Frontal cortex (tissue), 4 donors: ENCODE measurements at places on chromosomes 11 and 22.

DNA sequence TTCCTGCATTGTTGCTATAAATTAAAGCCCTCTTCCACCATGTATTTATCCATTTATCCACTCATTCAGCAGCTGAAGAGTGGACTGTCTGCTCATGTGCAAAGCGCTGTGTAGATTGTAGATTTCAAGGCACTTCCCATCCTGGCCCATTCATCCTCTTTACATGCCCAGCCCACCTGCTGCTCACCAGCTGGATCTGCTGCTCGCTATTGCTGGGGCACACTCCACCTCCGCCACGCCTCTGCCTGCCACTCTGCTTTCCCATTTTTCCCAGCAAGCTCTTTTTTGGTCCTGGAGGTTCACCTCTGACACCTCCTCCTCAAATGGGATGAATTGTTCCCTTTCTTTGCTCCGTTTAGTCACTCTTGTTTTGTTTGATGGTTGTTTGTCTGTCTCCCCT lies 48.3 kb downstream of the CEP164 start:
- no peak for DNase-seq

- DNase-seq = no peak
Measured at GRCh38 chr11:44483919-44484610, 81.4 kb upstream of the CD82 start.

- DNase-seq = no peak
Measured at GRCh38 chr11:83760932-83761331, 474.8 kb upstream of the CCDC90B start.

GRCh38 chr22:37431366-37431765 lies 4.1 kb upstream of the ELFN2 start:
- no peak for DNase-seq

DNA sequence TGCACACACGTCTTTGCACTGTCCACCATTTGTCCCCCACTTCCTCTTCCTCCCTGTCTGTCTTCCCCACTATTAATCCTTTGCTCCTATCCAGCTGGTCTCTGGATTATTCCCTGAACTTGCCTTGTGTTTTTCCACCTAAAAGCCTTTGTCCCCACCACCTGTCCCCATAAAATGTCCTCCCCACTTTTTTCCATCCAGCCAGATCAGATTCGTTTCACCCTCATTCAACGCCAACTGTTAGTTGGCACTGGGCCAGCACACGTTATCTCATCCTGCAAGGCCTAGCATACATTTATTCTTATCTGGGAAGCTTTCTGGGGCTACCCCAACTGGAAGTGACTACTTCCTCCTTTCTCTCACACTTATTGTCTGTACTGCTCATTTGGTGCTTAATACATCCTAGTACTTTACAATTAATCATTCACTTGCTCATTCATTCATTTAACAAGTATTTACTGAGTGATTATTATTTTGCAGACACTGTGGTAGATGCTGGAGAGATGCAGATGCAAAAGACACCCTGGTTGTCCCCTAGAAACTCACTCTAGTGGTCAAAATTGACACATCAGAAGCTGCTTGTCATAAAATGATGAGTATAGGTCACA lies 96.2 kb downstream of the RASSF10 start:
- DNase-seq = no peak

DNA sequence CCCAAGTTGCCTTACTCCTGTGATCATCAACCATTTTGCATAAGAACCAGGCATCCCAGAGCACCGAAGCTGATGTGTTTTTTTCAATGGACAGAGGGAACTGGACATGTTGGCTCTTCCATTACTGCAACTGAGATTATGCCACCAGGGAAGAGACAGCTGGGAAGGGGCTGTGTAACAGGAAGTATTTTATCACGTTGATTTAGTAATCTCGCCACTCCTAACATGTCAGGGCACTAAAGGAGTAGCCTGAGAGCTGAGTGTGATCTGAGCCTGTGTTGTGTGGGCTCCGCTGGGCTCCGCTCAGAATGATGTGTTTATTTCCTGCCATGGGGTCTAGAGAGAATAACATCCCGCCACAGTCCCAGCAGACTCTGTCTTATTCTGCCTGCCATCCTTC lies 165.4 kb downstream of the GRIK4 start:
- no peak for DNase-seq

- peak; percentile 29 for DNase-seq
Measured at GRCh38 chr22:22558972-22559603, at the start of gene PRAME. Gene PRAME, minus strand, starts transcription at chr22:22559265. Its CDS starts 2,433 bp downstream, at chr22:22556832.

- DNase-seq = no peak
Measured at GRCh38 chr11:123231256-123231655, 36.2 kb upstream of the CLMP start.

DNA sequence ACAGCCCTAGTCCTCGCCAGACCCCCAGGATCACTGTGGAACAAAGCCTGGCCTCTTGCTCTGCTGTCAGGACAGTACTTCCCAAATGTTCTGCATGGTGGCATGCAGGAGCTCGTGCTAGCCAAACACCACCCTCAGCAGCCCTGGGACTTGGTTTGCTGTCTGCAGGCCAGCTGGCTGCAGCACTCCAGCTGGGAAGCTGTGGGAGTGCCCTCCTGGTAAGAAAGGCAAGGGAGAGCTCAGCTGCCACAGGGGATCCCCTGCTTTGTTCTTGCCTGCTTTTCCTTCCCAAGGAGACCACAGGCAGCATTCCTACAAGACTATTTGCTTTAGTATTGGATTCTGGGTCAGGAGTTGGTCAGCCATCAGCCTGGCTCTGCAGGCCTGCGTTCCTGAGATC lies 27.9 kb downstream of the TCIRG1 start:
- no peak for DNase-seq

- DNase-seq = no peak
Measured at GRCh38 chr22:37705205-37705604, 8.4 kb downstream of the TRIOBP start.

- DNase-seq = no peak
Measured at GRCh38 chr11:36196411-36196998, 92.7 kb downstream of the COMMD9 start.

DNA sequence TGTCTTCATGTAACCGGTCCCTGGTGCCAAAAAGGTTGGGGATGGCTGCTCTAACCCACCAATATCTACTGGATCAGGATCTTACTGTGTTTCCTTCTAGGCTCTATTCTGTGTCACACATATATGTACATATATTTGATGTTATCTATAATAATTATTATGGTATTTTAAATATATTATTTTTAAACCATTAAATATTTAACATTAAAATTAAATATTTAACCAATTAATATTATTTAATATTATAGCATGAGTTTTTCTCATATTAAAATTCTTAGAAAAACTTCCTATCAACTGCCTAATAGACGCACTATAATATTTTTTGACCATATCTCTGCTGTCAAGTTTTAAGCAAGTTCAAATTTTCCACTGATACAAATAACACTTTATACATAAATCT lies 196.9 kb upstream of the PLET1 start:
- no peak for DNase-seq

DNA sequence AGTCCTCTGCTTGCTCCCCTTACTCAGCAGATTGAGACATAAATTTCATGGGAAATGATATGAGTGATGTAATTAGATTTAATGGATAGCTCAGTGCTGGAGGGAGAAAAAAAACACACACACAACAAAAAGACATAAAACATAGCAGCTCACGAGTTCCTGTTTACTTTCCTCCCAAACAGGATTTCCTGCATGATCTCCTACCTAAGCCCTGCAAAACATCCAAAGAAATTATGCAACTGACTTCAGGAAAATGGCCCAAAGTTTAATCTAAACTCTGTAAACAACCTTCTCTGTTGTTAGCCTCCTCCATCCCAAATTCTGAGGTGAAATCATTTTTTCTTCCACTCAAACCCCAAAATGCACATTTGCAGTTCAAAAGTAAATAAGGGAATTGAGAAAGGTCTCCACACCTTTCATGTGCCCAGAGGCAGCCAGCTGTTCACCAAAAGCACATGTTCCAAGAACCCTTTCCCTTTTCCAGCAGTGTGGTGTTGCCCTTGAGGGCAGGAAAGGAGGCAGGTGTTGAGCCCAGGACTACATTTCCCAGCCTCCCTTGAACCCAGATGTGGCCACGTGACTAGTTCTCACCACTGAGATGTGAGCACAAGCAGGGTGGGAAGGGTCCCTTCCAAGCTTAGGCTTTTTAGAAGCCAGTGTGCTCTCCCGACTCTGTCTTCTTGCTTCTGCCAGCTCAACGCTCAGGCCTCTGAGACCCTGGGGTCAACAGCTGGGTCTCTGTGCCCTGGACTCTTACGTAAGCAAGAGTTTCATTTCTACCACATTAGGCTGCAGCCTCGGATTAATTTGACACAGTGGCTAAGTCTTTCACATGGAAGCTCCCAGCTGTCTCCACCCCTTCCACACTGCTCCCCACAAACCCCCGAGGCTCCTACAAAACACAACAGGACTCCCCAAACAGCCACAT lies 301.2 kb downstream of the CTTN start:
- no peak for DNase-seq

DNA sequence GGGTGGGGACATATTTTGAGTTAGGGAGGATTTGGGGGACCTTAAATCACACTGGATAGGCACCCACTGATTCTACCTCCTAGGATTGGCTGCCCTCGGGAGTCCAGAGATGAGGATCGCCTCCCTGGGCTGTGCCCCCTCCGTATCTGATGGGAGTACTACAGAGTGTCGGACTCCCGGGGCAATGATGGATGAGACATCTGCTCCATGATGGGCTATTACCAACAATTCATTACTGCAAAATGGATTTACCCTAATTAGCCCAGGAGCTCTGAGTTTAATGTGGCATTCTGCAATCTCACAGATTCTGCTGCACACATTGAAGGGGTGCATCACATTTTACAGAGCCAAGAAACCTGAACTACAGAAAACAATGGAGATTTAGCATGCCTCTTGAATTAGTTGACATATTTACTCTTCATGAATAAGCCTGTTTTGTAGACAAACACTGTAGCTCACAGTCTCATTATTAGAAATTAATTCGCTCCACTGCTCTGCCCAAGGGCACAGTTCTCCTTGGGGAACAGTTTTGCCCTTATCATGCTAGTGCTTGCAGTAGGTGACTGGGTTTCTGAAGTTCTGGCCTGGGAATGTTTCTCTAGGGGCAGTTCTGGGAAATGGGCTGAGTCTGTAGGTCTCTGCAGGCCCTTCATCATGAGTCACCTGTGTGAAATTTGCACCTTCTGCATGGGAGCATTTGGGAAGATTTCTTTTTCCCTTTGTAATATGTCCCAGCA lies 217.1 kb upstream of the PLET1 start:
- DNase-seq = no peak

- no peak for DNase-seq
Measured at GRCh38 chr11:58391879-58392278, 14.8 kb downstream of the OR5B3 start.

DNA sequence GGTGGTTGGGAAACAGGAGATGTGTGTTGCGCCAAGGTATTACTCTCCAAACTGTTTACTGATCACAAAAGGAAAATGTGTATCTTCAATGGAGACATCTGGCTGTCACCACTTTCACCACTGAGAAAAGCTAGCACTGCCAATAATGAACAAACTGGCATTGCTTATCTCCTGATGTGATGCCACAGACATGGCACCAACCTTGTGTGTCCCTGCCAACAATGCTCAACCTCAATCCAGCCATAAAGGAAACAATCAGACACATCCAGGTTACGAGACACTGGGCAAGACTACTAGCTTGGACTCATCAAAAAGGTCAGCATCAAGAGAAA lies 28.1 kb downstream of the GNB1L start:
- DNase-seq = no peak

DNA sequence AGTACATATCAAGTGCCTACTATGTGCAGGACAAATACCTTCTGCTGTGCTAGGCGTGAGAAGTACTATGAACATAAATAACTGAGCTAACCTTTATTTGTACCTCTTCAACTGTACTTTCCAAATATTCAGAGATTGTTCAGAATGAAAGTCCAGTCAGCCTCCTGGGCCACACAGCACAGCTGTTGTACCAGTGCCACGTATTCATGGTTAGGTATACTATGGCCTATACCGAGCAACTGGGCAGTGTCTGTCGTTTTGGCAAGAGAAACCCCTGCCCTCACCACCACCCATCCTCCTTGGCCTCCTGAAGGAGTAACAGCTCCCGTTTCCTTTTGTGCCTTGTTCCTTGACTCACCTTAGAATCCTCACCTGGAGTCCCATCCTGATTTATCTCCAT lies 53.0 kb downstream of the RASSF10 start:
- DNase-seq = no peak

DNA sequence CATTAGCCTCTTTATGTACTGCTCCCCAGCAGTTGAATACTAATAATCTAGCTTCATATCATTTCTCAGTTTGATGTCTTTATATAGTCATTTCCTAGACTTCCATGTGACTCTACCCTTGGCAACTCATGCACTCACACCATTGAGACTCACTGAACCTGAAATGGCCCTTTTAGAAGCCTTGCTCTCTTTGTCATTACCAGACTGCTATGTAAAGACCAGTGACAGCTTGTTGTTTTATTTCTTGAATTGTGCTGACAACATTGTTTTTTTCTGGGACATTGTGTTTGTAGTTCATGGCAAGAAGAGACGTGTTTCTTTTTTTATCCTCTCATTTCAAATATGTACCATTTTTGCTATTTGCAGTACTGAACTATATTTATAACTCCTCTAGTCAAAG lies 256.5 kb downstream of the CNTN5 start:
- DNase-seq = no peak

GRCh38 chr22:42626951-42627625 lies 12.4 kb upstream of the POLDIP3 start:
- DNase-seq = no peak

DNA sequence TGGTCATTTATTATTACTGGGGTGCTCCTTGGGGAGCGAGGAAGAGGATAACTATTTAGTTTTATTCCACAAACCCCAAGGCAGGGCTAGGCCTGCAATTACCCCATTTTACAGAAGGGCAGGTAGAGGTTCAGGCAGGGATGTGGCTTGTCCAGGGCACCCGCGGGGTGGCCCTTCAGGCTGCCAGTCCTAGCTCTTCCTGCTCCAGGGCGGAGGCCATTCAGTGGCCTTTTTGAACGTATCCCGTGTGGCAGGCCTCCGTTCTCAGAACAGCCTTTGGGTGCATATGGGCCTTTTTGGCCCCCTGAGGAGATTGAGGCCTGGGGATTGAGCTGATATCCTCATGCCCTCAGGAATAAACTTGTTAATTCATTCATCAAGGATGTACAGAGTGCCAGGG lies 66.2 kb downstream of the MPPED1 start:
- DNase-seq = no peak

- no peak for DNase-seq
Measured at GRCh38 chr11:15927196-15927863, 429.0 kb downstream of the SOX6 start.

DNA sequence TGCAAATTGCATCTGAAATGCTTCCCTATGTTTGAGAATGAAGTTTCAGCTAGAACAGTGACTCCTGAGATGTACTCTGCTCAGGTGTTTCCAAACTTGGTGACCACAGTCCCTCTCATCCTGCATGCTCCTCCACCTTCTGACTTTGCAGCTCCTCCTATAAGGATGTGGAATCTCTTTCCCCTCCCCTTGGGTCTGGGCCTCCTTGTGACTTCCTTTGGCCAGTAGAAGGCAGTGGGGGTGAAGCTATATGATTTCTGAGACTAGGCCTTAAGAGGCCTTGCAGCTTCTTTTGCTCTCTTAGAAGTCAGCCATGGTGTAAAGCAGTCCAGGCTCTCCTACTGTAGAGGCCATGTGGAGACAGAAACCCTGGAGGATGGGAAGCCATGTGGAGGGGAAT lies 50.7 kb downstream of the CSF2RB start:
- no peak for DNase-seq
